ENCODE measurements at places on chromosomes 1 and 21.

DNA sequence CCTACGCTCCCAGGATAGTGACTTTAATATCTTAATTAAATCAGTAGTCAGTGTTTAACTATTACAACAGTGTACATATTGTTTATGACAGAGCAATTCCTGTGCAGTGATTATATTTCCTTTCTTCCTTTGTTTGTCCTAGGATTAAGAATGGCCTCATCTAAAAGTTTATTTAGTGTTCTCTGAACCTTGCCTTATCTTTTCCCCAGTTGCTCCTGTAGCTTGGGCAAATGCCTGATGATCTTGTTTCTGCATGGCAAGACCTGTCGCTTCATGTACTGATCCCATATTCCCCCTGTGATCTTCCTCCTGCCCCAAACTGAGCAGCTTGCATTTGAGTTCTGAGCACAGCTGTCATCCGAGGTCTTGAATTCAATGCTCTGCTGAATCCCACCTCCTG is 69.1 kb upstream of the STUM start:
- no peak for DNase-seq

GRCh38 chr1:214403431-214403830 is 122.5 kb downstream of the SMYD2 start:
- DNase-seq, result no peak

GRCh38 chr1:185238447-185238846 is 78.6 kb downstream of the IVNS1ABP start:
- no peak for DNase-seq

DNA sequence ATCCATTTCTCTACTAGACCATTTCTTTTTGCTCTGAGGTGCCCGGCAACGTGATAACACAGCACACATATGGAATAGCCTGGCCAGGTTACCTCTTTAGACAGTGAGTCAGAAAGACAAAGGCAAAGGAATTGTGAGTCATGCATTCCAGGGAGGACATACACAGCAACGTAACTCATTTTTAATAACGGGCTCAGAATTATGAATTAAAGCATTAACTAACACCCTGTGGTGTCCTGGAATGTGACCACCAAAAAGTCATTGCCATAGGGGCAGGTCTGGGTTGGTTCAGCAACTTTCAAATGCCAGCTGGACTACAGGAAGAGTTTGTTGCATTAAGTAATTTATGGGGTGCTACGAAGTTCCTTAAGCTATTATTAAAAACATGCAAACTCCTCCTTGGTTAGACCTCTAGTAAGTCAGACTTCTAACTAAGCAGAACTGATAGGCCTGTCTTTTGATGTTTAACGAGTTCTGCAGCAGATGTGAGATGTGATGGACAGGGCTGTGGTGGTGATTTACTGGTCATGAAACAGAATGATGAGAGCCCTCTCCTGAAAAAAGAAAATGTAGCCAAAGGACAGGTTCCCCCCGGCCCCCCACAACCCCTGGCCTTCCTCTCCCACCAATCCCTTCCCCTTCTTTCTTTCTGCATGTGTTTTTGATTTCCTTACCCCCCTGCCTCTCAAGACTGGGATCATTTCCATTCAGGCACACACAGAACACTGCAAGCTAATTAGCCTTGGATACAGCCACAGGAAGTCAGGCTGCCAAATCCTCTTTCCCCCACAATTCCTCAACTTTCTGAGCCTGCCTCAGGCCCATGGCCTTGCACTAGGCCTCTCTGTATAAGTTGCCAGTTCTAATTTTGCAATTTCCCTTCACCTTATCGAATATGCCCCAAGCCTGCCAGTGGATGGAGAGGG is 88.9 kb upstream of the HAO2 start:
- DNase-seq, result no peak

DNA sequence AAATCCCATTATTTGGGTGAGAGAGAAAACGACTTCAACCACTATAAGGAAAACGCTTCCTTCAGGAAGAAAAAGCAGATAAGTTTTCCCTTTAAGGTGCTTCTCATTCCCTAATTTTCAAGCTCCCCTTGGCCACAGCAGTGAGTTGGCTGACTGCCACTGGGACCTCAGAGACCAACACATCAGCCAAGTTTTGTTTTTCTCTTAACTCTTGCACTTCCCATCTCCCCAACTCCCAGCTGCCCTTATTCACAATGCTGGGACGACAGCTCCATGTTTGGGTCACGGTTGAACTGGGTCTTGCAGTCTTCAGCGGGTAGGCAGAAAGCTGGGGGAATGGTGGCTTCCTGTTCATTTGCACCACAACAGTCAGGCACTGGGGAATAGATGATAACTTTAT is 18.9 kb downstream of the SGIP1 start:
- no peak for DNase-seq

- DNase-seq, result no peak
Observed at GRCh38 chr21:38277501-38278131, 20.8 kb downstream of the KCNJ15 start.

DNA sequence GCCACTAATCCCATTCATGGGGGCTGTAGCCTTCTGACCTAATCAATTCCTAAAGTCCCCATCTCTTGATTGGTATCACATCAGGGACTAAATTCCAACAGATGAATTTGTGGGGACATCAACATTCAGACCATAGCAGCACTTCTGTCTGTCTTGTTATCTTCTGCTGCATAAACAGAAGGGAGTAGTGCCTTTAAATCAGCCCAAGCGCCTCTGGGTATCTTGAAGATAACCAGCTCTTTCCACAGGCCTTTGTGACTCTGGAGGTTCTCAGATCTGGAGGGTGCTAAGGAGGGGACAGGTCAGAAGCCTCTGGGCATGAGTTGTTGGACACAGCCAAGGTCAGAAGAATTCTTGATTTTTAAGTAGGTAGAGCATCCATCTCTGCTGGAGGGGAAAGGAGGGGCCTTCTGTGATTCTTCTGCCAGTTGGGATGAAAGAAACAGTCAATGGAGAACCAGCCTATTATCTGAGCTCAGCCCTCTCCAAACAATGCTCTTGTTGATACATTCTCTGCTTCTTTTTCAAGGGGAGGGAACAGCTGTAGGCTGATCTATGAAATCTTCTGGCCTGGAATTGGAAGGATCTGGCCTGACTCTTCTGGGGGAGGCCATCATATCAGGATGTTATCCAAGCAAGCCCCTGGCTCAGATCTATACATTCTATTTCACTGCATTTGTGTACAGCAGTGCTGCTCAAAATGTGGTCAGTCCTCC is 31.3 kb upstream of the LRIG2 start:
- DNase-seq, result no peak

- peak; percentile 58 for DNase-seq
Observed at GRCh38 chr1:244075247-244075722, 24.2 kb downstream of the ZBTB18 start.

GRCh38 chr1:40034869-40035268 is 5.7 kb upstream of the CAP1 start:
- DNase-seq, result no peak

DNA sequence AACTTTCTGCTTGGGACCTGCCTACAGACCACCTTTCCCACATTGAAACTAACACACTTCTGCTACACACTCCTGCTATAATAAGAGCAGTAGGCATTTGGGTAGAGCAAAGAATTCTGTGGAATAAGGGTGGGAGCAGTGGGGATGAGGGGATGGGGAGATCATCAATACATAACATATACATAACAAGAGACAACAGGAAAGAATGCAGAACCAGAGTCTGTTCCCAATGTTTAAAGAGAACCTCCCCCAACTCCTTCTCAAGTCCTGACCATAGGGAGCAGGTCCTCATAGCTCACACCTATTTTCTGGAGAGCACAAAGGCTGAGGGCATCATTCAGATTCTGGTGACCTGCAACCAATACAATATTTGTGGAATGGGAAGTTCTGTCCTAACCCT is 121.6 kb upstream of the BARHL2 start:
- no peak for DNase-seq

GRCh38 chr1:29651246-29651645 is 414.9 kb downstream of the PTPRU start:
- no peak for DNase-seq

GRCh38 chr21:45353200-45353599 is 51.8 kb upstream of the COL18A1 start:
- no peak for DNase-seq

DNA sequence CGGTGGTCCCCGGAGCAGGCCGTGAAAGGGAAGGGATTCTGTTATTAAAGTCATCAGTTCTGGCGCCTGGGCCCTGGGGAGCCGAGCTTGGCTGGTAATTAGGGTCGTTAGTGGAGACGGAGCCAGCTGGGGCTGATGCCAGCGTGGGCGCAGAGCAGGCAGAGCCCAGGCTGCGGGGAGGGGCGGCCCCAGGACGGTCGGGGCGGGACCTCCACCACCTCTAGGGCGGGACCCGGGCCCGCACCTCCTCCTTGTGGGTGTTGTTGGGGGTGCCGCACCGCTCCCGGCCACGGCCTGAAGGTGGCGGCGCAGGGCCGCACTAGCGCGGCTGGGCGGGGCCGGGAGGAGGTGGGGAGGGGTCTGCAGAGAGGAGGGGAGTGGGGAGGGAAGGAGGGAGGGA is 470.6 kb downstream of the PTPRU start:
- DNase-seq, result no peak

- peak; percentile 93 for DNase-seq
Observed at GRCh38 chr1:68496680-68497357, at the start of gene DEPDC1. TSS of gene DEPDC1 (minus strand) at chr1:68497082. CDS start at chr1:68496999, 83 bp downstream.

- DNase-seq, result no peak
Observed at GRCh38 chr1:163866564-163866963, 544.8 kb downstream of the NUF2 start.

Measured in vagina (tissue), 2 donors.